Smooth muscle cell of the umbilical artery (primary cell): ENCODE measurements at places on chromosomes 16 and 17. TPM values are rescaled to one million over a fixed set of nuclear protein-coding genes. Genes with fewer than 3 reads are reported as not detected.

FOXL1 gene
- 1.8 and 4.8 TPM in 2 replicates for total RNA-seq

MYH13 gene
- total RNA-seq = under 0.01 and 0.05 TPM in 2 replicates

HS3ST3A1 gene
- total RNA-seq = 18.7 and 36.3 TPM in 2 replicates

PERCC1 gene
- total RNA-seq = not detected in 2 replicates

SGCA gene
- 1.5 and 2.1 TPM in 2 replicates for total RNA-seq

KRT15 gene
- 1.8 and 8.6 TPM in 2 replicates for total RNA-seq

SLC5A11 gene
- not detected in 2 replicates for total RNA-seq

DUS1L gene
- total RNA-seq = 55.2 and 65.6 TPM in 2 replicates

NMRAL1 gene
- 41.4 and 47.8 TPM in 2 replicates for total RNA-seq

WDR81 gene
- 22.0 and 29.1 TPM in 2 replicates for total RNA-seq

UBE2I gene
- 50.5 and 64.1 TPM in 2 replicates for total RNA-seq

FGF11 gene
- total RNA-seq = 5.3 and 7.2 TPM in 2 replicates

OMG gene
- not detected in 2 replicates for total RNA-seq

GUCY2D gene
- under 0.01 TPM in 1 of 2 replicates, not detected in the other for total RNA-seq

EIF3C gene
- total RNA-seq = 50.2 and 144 TPM in 2 replicates

BAIAP2 gene
- total RNA-seq = 12.5 and 25.1 TPM in 2 replicates

CCL8 gene
- 0.89 TPM in 1 of 2 replicates, not detected in the other for total RNA-seq

RPRML gene
- not detected in 2 replicates for total RNA-seq

NQO1 gene
- total RNA-seq = 122 and 153 TPM in 2 replicates
